Activated CD4-positive, alpha-beta T cell treated with anti-CD3 and anti-CD28 coated beads, Interleukin-2, amount 50 U/mL, for 48 hours (primary cell): ENCODE measurements at places on chromosomes 3 and 15.
A peak's percentile ranks its signal among the peaks of the same experiment; 100 is the strongest.

- no peak for DNase-seq
Measured at GRCh38 chr3:158121295-158121694, 11.4 kb downstream of the RSRC1 start.

GRCh38 chr15:71142780-71143179 is 27.5 kb downstream of the THSD4 start:
- no peak for DNase-seq

DNA sequence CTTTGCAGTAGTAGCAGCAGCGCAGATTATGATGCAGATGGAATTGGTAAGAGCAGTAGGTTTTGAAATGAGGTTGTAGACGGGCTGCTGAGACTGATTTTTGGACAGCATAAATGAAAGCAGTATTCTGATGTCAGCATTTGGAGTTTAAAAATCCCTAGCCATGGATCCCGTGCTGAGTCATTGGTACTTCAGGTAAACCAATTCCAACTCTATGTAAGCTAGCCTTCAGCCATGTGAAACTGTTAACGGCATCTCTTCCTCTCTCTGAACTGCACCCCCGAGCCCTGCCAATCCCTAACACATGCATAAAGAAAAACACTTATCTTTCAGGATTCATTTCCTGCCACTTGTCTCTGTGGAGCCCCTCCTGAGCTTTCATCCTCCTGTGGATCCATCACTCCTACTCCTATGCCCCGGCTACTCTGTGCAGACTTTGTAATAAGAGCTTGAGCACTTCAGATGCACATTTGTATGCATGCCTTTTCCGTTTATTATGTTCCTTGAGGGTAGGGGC is 119.0 kb downstream of the AKAP13 start:
- no peak for DNase-seq

DNA sequence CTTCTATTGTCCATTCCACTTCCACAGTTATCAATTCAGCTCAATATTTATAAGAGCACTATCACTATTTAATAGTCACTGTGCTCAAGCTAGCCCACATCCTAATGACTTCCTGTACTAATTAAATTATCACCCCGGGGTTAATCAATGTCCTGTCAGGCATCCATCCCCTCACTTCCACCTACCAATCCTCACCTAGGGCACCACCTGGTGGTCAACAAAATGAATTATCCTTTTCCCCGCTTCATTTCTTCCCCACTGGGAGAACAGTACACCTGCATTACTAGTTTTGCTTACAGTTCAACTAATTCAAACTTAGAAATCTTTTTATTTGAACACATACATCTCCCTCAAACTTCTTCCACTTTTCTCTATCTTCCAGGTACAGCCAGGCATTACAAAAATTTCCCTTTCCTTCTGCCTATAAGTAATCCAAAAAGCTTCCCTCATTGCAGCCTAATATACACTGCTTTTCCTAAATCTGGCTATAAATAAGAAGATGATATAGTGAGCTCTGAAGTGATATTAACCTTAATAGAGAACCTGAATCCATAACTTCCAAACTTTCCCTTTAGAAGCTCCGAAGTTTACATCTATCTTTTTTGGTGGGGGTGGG is 68.5 kb downstream of the TMCC1 start:
- peak; percentile 36 for DNase-seq

- peak; percentile 53 for DNase-seq
Measured at GRCh38 chr3:186107215-186108105, 1.4 kb downstream of the ETV5 start.

GRCh38 chr3:182242489-182242942 is 530.8 kb downstream of the SOX2 start:
- DNase-seq: no peak

DNA sequence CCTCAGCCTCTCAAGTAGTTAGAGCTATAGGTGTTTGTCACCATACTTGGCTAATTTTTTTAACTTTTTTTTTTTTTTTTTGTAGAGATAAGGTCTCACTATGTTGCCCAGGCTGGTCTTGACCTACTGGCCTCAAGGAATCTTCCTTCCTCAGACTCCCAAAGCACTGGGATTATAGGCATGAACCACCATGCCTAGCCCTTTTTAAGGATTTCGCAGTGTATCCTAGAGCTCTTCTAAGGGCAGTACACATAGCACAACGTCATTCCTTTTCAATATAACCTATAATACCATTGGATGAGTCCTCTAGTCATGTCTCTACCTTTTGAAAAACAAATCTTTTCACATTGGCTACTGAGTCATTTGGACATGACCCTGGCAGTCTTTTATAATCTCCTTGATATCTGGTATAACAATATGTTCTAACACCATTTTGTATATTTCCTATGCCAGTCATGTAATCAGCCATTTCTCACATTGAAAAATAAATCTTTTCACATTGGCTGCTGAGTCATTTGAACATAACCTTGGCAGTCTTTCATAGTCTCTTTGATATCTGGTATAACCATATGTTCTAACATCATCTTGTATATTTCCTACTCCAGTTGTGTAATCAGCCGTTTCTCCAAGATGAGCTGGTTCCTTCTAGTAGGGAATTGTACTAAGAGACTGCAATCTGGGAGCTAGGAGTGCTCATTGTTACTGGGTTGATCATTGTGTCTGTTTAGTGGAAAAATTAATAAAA is 944.7 kb downstream of the MCTP2 start:
- no peak for DNase-seq

- peak; percentile 73 for DNase-seq
Measured at GRCh38 chr15:62066663-62067447, at the start of gene C2CD4A. C2CD4A (plus strand) TSS chr15:62066977; CDS start chr15:62067614, 637 bp downstream.

DNA sequence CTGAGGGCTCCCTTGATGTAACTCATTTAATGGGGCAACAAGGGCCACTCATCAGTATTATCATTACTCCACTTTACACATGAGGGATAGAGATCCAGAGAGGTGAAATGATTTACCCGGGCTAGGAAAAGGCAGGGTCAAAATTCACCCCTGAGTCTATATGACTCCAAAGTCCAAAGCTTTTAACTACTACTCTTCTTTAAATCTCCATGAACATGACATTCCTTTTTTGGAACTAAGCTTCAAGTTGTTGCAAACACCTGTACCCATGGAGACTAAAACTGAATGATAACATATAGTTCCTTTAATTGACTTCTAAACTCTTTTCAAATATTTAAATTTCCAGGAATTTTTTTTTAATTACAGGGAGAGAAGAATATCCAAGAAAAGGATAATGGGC is 292.9 kb upstream of the GADL1 start:
- DNase-seq: no peak

GRCh38 chr15:48221885-48222284 is 15.8 kb downstream of the SLC12A1 start:
- DNase-seq: no peak

DNA sequence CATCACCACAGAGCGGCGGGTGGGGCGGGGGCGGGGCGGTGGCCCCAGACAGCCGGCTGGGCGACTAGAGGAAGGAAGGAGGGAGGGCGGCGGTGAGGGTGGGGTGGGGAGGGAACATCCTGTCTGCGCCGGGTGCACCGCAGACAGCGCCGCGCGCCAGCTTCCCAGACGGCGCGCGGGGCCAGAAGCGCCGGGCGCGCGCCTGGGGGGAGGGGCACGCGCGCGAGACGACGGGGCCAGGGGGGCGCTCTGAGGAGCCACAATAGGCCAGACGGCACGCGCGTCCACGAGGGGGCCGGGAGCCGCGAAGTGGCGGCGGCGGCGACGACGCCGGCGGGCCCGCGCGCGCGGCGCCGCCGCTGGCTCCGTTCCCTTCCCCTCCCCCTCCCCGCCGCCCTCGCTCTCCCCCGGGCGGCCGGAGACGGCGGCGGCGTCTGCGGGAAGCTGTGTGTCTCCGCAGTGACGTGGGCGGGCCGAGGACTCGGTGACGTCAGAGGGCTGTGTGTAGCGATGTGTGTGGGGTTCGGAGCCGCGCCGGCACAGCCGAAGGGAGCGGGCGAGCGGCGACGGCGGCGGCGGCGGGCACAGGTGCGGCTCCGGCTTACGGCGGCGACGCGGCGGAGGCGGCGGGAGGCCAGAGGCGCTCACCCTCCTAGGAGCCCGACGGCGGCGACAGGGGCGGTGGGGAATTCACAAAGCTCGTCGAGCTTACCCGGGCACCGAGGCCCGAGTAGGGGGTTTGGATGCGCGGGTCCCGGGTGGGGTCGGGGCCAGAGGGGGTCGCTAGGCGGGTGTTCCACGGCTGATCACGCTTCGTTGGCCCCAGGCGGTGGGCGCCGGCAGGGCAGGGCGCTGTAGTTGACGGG is at the start of gene SKIL:
Gene SKIL, plus strand, starts transcription at position 540 of the 866 bp plus-strand sequence. CDS start 2,617 bp downstream, outside the sequence.
- peak; percentile 95 for DNase-seq

DNA sequence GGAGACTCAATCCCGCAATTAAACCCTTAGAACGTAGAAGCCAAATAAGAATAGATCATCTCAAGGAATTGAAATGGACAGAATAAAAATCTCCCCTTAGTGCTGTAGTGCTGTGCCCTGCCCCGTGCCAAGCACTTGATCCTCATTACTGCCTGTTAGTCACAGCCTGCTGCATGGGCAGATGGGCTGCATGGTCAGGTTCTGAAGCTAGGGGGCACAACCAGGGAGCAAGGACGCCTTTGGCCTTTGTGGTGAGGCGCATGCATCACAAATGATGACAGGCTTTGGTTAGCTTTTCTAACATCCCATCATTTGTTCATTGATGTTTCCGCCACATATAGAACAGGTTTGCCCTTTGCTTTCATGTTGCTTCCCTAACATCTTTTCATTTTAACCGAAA is 336.3 kb upstream of the ADAMTS9 start:
- no peak for DNase-seq

GRCh38 chr3:160577556-160578195 is 12.3 kb upstream of the KPNA4 start:
- DNase-seq: no peak

DNA sequence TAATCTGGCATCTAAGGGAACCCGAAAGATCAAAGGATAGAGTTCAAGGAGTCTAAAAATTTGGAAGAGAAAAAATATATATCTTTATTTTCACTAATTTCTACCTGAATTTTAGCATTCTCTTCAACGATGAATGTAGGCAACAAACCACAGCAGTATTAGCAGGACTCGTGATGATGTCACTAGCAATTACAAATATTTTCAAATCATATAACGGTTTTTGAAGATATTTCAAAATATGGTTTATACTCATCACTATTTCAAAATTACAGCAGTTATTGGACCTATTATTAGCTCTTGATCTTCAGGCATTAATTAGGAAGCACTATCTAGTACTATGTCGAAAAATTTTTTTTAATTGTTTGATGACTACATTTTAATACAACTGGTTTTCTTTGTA is 27.0 kb upstream of the ANKDD1A start:
- DNase-seq: no peak

DNA sequence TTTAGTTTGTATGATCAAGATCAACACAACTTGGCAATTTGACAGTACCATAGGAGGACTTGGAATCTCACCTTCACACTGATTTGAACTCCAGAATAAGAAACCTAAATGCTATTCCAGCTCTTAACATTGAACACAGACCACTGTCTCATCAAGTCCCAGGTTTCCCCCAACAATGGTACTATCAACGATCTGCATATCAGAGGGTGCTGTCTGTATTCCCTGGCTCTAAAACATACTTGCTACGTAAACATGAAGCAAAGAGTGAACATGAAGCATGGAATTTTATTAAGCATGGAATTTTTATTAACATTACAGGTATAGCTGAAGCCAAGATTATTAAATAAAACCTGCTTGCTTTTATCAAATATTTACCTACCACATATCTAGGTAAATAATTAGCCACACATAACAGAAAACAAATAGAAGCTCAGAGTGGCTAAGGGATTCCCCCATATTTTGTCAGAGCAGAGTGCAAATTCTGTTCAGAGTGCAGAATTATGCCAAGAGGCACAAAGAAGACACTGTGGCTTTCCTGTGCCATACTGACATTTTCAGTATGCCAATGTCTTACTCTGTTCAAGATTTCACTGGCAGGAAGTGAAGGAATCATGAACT is 22.2 kb upstream of the RIOX2 start:
- no peak for DNase-seq

DNA sequence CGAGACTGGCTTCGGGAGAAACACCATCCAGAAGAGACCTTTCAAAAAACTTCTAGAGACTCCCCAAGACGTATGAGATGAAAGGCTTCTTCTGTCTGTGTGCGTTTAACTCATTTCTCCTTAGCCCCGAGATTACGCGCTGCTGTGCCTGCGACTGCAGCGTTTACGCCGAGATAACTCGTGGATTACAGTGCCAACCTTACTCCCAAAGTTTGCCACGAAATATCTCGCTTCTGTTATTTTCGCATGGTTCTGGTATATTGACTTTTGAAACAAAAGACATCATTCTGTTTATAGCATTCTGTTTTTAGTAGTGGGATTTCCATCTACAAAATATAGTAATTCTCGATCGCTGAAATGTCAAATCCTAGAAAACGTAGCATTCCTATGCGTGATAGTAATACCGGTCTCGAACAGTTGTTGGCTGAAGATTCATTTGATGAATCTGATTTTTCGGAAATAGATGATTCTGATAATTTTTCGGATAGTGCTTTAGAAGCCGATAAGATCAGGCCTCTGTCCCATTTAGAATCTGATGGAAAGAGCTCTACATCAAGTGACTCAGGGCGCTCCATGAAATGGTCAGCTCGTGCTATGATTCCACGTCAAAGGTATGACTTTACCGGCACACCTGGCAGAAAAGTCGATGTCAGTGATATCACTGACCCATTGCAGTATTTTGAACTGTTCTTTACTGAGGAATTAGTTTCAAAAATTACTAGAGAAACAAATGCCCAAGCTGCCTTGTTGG is 467 bp downstream of the PGBD4 start:
- no peak for DNase-seq

DNA sequence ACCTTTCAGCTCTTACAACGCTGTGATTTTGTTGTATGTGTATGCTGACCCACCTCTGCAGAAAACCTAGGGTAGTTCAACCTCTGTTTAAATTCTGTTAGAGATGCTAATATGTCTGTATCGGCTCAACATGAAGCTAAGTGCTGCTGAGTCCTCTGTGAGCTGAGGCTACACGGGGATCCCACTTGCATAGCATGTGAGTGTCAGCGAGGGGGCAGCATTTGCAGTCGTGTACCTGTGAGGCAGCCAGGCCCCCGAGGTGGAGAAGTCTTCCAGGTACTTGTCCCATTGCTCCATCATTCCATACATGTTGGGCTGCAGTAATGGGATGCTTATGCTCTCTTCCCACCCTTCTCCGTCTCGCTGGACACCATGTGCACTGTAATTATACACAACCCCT is 3.7 kb downstream of the MKRN2OS start:
- no peak for DNase-seq

DNA sequence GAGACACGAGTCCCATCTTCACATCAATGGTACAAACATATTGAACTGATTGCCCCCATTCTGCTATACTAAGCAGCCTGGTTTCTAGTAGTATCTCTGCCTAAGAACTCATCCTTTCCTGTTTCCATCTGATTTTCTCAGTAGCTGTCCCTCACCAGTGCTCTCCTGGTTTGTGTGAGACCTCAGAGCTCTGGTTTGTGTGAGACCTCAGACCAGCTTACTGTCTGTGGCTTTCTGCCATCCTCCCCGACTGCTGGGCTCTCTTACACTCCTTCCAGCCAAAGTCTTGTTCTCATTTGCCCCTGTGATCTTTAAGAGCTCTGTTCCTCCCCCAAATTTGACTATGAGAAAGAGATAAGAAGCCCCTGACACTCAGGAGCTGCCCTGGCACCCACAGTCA is 41.1 kb upstream of the NEDD4 start:
- DNase-seq: no peak
